A673 (cell line): ENCODE measurements at places on chromosomes 3 and 15. TPM values are rescaled to one million over a fixed set of nuclear protein-coding genes. Genes with fewer than 3 reads are reported as not detected.

FRMD5 gene
- total RNA-seq: 2.6 and 3.3 TPM in 2 replicates

AMOTL2 gene
- total RNA-seq: 38.9 and 59.6 TPM in 2 replicates

ZMYND10 gene
- 0.67 and 1.0 TPM in 2 replicates for total RNA-seq

ERICH6 gene
- total RNA-seq: 0.24 and 0.32 TPM in 2 replicates

MME gene
- not detected in 2 replicates for total RNA-seq

TNNC1 gene
- total RNA-seq: not detected in 2 replicates

PLA2G4B gene
- 7.4 and 12.0 TPM in 2 replicates for total RNA-seq

KLHL40 gene
- not detected in 2 replicates for total RNA-seq

CPLX3 gene
- 0.17 and 0.28 TPM in 2 replicates for total RNA-seq

AP3B2 gene
- total RNA-seq: 19.0 and 22.0 TPM in 2 replicates

CALML4 gene
- total RNA-seq: 9.1 and 13.8 TPM in 2 replicates

TPRG1 gene
- 1.0 and 1.6 TPM in 2 replicates for total RNA-seq

CD96 gene
- total RNA-seq: not detected in 2 replicates

CCNB2 gene
- 123 and 129 TPM in 2 replicates for total RNA-seq

ACTRT3 gene
- 1.3 and 2.3 TPM in 2 replicates for total RNA-seq

LEO1 gene
- total RNA-seq: 37.5 and 40.0 TPM in 2 replicates

GUCA1C gene
- not detected in 2 replicates for total RNA-seq

GPR176 gene
- 5.4 and 5.6 TPM in 2 replicates for total RNA-seq

SPTBN5 gene
- 2.4 and 3.2 TPM in 2 replicates for total RNA-seq

TTLL13 gene
- 0.33 TPM in 1 of 2 replicates, not detected in the other for total RNA-seq

EAF2 gene
- 12.4 and 13.1 TPM in 2 replicates for total RNA-seq

ZNF660 gene
- total RNA-seq: 4.1 and 5.8 TPM in 2 replicates

FBXO40 gene
- total RNA-seq: not detected in 2 replicates
